ENCODE measurements at places on chromosomes 6 and 20.
A peak's percentile ranks its signal among the peaks of the same experiment; 100 is the strongest.

GRCh38 chr20:37447688-37448087 is 73.4 kb upstream of the NNAT start:
- no peak for DNase-seq

DNA sequence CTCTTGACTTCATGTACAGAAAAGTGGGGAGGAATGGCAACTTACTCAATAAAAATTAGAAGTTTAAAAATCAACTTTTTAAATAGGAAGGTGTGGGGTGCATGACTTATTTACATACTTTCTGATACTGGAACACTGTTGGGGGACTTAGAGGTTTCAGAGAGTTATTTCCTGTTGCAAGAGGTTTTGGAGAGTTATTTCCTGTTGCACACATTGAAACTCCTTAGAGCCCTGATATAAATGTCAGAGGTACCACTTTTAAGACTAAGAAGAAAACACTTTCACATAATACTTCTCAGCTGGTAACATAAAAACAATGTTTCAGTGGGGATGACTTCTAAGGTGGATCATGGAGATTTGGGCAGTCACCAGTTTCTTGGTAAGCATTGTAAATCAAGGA is 579.9 kb downstream of the MMUT start:
- DNase-seq: no peak

DNA sequence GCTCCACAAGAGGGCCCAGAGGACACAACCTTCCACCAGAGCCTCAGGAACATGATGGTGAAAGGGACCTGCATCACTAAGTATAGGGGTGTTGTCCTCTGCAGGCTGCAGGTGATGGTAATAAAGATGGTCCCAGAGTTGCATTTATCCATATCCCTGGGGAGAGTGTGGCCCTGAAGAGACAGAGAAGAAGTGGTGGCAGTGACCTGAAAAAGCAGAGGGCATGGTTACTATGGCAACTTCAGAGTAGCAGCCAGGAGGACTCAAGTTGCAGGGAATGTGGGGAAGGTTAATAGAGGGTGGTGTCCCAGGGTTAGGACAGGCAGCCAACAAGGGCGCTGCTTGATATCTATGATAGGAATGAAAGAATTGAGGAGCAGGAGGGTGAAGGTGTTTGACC is 57.1 kb downstream of the HLA-A start:
- no peak for DNase-seq

DNA sequence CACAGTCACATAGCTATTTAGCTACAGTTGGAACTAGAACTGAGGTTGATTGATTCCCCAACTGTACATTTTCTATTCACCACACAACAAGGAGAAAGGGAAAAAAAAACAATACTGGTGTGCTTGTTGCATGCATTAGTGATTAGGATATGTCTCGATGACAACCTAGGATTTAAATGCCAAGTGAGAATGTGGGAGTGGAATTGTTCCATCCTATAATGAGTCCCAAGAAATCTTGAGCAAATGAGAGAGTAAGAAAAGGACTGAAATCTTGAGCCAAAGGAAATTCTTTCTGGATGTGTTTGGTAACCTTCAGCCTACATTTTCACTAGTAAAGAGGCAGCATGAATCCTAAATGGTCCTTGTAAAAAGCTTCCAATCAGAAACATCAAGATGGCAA is 232.7 kb downstream of the HIVEP2 start:
- no peak for DNase-seq

- DNase-seq: no peak
These were observed 435 bp downstream of the ZSWIM3 start for GRCh38 chr20:45857882-45858216.

GRCh38 chr6:40556881-40557280 is 30.3 kb downstream of the LRFN2 start:
- DNase-seq: no peak

GRCh38 chr6:109318328-109318876 is 63.9 kb downstream of the CD164 start:
- no peak for DNase-seq

- DNase-seq: no peak
These were observed 400.4 kb upstream of the IMPG1 start for GRCh38 chr6:76472858-76473257.

DNA sequence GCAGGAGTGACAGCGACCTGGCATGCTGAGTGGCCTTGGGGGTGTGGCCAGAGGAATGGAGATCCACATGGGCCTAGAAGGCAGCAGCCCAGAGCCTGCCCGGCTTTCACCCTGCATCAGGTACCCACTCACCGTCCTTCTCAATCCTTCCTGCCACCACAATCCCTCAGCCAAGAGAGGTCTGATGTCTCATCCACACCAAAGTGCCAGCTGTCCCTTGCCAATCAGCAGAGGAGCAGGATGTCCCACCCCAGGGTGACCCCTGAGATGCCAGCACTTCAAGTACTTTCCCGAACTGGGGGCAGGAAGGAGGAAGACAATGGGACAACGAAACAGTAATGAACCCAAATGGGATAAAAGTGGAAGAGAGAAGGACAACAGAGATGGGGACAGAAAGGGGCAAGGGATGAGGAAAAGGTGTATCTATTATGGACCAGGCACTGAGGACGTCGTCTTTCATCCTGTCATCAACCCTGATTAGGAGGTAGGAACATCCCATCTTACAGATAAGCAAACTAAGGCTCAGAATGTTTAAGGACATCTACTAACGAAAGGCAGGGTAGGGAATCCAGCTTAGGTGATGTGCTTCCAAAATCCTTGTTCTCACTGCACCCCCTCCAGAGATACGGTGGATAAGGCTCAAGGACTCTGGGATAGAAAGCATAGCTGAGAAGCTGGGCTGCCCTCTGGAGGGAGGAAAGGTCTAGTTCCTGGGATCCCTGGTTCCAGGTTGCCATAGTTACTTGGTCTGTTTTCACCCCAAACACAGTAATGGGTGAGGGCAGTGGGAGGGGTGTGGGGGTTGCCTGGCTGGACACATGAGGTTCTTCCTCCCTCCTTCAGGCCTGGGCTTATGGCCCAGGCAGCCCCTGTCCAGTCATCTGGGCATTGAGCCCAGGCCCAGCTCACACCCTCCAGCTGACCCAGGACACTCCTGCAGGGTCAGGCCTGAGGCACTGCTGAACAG is 4.5 kb upstream of the TNXB start:
- DNase-seq: no peak

DNA sequence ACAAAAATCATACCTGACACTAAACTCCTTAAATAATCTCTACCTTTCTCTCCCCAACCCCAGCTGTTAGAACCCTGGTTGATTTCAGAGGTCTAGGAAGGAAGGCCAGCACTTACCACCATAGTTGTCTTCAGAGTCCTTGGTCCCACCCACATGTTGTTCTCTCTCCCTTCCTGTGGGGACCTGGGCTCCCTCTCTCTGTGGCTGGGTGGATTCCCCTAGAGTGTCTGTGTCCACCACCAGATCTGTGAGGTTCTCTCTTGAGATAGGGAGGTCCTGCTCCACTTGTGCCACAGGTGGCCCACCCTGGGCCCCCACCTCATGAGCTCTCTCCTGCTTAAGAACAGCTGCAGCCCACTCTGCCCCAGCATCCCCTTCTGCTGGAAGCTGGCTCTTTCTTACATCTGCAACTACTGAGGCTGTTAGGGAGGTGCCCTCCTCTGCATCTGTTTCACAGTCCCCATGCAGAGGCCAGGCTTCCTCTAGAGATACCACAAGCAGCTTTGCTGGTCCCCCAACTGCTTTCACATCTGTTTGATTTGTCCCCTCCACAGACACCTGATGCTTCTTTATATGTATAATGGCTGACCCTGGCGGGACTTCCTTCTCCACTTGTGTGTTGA is 5.2 kb downstream of the MDC1 start:
- no peak for DNase-seq

DNA sequence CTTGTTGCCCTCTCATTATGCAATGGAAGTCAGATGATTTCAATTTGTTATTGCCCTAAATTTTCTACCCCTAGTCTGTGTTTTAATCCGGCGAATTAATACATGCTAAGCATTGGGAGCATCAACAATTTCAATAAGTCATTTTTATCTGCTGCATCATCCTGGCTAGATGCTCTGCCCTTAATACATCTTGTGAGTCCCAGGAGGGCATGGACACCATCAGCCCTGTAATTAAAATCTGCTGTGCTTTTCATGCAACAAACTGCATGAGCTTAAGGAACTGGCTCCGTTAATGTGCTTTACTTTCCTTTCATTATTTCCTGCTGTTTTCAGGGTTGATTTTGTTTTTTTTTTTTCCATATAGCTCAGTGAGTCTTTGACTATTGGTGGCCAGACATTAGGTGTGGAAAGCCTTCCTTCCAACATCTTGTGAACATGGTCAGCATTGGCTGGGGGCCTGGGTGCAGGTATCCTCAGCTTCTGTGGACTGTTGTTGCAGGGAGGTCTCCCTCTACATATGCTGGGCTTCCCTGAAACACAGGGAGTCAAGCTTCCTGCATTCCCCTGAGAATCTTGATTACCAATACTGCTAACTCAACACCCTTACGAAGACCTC is 8.5 kb upstream of the PBOV1 start:
- DNase-seq: no peak

DNA sequence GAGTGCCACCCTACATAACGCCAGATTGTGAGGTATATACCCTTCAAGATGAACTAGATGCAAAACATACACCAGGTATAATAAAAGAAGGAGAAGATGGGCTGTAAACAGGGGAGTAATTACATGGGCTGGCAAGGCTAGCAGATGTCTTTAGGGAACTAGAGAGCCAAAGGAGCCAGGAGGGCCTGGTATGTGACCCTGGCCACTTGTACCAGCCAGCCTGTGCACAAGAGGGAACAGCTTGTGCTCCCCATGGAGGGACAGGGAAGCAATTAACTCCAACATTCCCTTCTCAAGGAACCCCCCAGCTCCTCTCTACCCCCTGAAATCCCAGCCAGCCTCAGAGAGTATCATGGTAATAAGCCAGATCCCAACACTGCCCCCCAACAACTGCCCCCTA is 139.9 kb downstream of the HIVEP2 start:
- no peak for DNase-seq

DNA sequence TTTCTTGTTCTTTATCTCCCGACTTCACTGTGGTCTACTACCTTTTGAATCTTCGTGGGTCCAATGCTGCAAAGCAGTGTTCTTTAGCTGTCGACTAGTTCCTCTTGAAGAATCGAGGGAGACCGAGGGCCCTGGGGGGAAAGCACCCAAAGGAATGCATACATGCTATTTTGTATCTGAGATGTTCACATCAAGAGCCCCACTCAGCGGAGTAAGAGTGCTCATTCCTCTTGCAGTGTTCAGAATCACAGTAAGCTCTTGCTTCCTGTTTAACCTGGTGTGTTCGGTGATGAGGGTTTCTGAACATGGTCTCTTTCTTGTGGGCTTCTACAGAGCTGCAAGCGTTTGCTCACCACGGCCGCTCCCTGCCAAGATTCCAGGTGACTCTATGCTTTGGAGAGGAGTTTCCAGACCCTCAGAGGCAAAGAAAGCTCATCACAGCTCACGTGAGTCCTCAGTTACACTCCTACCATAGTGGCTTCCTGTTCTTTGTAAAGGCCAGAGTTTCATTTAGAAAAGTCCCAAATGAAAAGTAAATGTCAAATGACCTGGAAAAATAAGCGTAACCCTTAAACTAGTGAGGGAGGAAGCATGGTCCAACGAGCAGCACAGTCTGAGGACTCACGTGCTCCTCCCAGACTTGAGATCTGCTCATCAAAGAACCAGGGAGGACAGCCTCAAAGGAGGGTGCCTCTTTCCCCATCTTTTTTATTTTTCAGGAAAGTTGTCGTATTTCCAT is 13.3 kb downstream of the IRF4 start:
- no peak for DNase-seq

DNA sequence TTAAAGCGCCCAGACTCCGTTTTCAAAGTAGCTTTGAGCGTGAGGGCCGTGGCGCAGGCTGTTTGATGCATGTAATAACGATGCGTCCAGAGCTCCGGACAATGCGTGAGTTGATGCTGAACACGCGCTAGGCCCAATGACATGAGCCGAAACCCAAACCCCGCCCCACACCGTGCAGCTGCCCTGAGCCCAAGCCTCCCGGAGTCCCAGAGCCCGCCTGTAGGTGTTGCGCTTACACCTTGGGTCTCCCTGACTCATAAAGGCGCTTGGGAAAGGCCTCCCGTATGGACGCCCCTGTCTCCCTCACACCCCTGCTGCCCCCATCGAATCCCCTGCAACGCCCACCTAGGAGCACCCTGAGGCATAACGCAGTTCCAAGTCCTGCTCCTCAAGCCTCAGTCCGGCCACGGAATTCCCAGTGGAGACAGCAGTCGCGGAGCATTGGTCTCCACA is 87.6 kb downstream of the ERMARD start:
- DNase-seq: no peak

DNA sequence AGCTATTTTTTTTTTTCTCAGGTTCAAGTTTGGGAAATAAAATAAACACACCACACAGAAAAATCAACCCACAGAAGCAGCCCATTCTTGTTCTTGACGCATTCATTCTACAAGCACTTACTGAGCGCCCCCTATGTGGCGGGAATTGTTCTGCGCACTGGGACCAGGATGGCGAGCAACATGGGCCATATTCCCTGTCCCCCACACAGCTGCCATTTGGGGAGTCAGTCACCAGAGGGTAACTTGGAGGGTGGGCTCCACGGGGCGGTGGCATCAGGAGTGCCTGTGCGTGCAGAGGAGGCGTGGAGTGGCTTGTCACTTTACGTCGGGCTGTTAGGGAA is 185.0 kb upstream of the PDE10A start:
- no peak for DNase-seq

DNA sequence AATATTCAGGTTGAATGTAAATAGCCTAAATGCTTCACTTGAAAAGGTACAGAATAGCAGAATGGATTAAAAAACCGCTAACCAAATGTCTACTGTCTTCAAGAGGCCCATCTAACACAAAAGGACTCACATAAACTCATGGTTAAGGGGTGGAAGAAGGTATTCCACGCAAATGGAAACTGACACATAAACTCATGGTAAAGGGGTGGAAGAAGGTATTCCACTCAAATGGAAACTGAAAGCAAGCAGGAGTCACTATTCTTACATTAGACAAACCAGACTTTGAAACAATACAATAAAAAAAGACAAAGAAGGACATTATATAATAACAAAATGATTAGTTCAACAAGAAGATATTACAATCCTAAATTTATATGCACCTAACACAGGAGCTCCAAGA is 38.3 kb upstream of the PKIB start:
- no peak for DNase-seq

DNA sequence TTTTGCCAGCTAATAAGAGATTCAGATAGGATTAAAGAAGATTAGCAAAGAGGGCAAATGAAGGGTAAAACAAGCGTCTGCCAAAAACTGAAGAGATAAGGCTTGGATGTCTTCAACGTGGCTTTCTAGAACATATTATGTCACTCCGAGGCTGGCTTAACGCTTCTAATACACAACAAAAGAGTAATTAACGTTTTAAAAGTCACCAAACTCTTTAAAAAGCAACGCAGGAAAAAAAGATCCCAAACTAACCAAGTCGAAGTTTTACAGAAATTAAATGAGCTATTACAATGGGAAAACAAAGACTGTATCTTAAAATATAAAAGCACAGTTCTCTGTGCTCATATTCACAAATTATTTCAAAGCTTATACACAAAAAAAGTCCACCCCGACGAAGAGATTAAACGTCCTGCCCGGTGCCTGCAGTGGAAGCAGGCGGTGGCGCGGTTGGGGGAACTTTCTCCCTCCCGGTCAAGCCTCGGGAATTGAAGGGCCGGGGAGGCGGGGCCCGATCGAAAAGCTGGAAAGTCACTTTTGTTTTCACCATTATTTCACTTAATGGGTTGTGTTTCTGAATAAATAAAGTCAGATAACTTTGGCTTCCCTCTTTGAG is 1.2 kb downstream of the MAK start:
- peak; percentile 17 for DNase-seq
